ENCODE measurements at places on chromosomes 3 and 15. TPM values are rescaled to one million over a fixed set of nuclear protein-coding genes. Genes with fewer than 3 reads are reported as not detected.

Gene LMAN1L
- total RNA-seq = not detected

Gene MAGI1
- 63.4 TPM for total RNA-seq

Gene STAB1
- total RNA-seq = 0.73 TPM

Gene FBXW12
- 0.12 TPM for total RNA-seq

Measured in hair follicle dermal papilla cell (primary cell).